Myocyte (in vitro differentiated cells): ENCODE measurements at places on chromosomes 3 and 15. TPM values are rescaled to one million over a fixed set of nuclear protein-coding genes. Genes with fewer than 3 reads are reported as not detected.

- DNase-seq: no peak
These were observed 801 bp downstream of the ARHGAP31 start for GRCh38 chr3:119294696-119295671.

GRCh38 chr3:50264383-50264963 is 4.5 kb upstream of the SEMA3B start:
- DNase-seq: peak; percentile 93

GRCh38 chr3:141656771-141657170 is 81.3 kb upstream of the RNF7 start:
- DNase-seq: peak; percentile 62

DNA sequence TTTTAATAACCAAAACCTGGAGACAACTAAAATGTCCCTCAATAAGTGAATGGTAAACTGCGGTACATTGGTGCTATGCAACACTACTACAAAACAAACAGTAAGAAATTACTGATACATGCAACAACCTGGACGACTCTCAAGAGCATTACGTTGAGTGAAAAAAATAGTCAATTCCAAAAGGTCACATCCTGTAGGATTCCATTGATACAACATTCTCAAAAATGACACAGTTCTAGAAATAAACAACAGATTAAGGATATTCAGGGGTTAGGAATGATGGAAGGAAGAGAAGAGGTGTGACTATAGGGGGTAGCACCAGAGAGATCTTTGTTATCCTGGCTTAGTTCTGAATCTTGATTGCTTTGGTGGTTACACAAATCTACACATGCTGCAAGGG is 72.2 kb downstream of the ZNF148 start:
- no peak for DNase-seq

- no peak for DNase-seq
These were observed 80.8 kb downstream of the RARB start for GRCh38 chr3:25508901-25509300.

USP4 gene
- total RNA-seq: 9.9 and 11.8 TPM in 2 replicates

- peak; percentile 99 for DNase-seq
These were observed 18.5 kb upstream of the LMCD1 start for GRCh38 chr3:8482960-8483665.

GPD1L gene
- total RNA-seq: 28.3 and 28.9 TPM in 2 replicates

GRCh38 chr3:14413381-14414071 is 11.1 kb downstream of the SLC6A6 start:
- DNase-seq: peak; percentile 72

- no peak for DNase-seq
These were observed 220.5 kb downstream of the FAM43A start for GRCh38 chr3:194906229-194906629.

- no peak for DNase-seq
These were observed 227.1 kb upstream of the CD96 start for GRCh38 chr3:111314898-111315297.

CYP8B1 gene
- total RNA-seq: not detected in 2 replicates

DNA sequence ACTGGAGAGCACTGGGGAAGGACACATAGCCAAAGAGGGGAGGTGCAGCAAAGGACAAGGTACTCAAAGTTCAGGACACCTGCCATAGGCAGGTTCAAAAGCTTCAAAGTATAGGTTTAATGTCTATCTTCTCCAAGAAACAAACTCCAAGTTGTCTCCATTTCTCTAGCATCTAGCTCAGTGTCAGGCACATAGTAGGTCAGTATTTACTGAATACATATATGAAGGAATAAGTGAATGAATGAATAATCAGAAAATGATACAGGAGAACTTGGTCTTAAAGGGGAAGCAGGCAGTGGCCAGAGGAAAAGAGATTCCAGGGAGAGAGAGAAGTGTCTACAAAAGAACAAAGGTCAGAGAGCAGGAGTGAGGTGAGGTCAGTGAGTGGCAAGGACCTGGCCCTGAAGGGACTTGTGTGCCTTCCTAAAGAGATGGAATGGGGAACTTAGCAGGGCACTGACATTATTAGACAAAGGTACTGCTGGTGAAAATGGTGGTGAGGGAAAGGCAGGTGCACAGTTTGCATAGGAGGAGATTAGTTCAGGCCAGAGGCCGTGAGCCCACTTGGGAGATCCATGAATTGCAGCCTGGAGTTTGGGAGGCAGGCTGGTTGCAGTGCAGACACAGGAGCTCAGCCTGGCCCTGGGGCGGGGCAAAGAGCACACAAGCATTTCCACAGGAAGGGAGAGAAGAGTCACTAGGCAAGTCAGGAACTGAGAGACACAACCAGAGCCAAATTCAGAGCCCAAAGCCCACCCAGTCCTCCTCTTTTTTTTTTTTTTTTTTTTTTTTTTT is 21.4 kb downstream of the TBC1D2B start:
- no peak for DNase-seq

PRKCI gene
- total RNA-seq: 27.7 and 28.1 TPM in 2 replicates

SCAANT1 gene
- total RNA-seq: not detected in 2 replicates

LMAN1L gene
- not detected in 2 replicates for total RNA-seq

DNA sequence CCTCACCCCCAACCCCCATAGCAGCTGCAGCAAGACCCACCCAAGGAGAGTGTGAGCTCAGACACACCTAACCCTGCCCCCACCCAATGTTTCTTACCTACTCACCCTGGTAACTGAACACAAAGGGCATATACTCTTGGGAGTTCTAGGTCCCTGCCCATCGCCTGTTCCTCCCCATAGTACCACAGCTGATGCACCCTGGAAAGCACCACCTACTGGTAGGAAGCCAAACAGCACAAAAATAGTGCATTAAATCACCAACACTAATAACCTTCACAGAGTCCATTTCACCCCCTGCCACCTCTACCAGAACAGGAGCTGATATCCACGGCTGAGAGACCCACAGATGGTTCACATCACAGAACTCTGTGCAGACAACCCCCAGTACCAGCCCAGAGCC is 245.2 kb downstream of the EFHB start:
- no peak for DNase-seq

DNA sequence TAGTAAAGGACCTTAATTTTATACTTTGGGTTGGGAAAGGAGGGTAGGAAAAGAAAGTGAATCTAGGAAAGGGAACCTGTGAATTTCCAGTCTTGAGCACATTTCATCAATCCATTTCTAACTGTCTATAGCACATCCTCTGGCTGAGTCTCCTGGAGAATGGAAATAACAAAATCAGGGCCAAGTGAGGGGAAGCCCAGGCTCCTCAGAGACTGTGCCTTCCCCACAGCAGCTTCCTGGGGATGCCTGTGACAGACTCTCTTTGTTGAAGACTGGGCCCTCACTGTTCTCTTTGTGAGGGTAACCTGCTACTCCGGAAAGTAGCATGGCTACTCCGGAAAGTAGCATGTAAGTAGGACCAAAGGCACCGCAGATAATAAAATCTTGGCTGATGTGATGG is 22.6 kb upstream of the CSPG5 start:
- DNase-seq: no peak

DNA sequence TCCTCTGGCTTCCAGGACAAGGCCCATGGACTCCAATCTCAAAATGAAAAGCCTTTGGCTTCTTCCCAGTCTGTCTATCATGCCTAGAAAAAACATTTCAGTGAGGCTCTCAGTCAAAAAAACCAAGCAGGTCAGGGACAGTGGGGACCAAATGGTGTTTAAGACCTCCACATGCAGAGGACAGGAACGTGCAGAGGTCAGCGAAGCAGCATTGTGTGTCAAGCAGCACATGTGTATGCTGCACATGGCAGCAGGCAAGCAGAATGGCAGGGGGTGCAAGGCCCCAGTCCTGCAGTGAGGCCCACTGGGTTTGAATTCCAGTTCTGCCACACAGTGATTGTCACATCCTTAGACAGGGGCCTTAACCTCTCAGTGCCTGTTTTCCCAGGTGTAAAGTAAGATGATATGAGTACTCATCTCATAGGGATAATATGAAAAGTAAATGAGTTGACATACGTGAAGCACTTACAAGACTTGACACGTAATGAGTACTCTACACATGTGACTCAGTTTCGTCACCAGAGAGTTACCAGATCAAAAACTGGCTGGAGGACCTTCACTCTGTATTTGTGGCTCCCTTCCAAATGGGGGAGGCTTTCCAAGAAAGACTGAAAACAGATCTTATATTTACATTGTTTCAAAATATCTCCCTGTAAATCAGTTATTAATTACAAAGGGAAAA is 11.2 kb downstream of the STIMATE start:
- no peak for DNase-seq

CACNA2D2 gene
- total RNA-seq: not detected in 2 replicates

SLC2A2 gene
- total RNA-seq: not detected in 2 replicates

GRCh38 chr3:16239780-16240179 is 25.0 kb downstream of the DPH3 start:
- no peak for DNase-seq

DNA sequence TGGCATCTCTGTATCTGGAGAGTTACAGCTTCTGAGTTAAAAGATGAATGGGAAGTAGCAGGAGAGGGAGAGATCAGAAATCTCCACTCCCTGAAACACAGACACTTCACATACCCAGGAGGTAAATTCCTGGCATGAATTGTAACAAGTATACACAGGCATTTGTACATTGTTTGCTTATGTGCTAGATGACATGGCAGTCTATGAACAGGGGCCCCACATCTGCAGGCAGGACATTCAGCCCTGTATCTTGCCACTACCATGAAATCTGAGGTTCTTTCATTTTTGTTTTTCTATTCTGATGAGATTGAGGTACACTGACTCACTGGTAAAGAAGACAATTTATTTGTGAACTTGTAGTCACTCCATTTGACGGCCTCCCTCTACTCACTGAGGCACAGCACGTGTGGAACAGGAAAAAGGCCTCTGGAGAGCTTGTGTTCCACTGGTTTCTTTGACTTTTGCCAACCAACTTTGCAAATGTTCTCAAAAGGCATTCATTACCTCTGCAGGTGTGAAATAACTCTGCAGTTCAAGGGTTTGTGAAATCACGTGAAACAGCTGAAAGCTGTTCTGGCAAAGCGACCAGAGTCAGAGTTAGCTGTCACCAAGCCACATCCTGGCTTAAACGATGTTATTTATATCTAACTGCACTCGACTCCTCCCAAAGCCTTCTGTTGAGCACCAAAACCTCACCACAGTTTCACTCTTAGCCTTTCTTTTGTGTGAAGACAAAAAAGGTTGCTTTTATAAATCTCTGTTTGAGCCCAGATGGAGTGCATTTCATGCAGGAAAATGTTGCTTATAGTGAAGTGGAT is 401.3 kb upstream of the CFAP20DC start:
- DNase-seq: peak; percentile 56
